Eye (tissue), 1 donor: ENCODE measurements at places on chromosomes 6 and 20.
A peak's percentile ranks its signal among the peaks of the same experiment; 100 is the strongest.

- DNase-seq = peak; percentile 79
Observed at GRCh38 chr6:151493804-151494234, at the start of gene CCDC170. TSS of gene CCDC170 (plus strand) at chr6:151494017. CDS start at chr6:151494129, 112 bp downstream.

GRCh38 chr20:19161336-19161735 lies 51.1 kb upstream of the SLC24A3 start:
- no peak for DNase-seq

DNA sequence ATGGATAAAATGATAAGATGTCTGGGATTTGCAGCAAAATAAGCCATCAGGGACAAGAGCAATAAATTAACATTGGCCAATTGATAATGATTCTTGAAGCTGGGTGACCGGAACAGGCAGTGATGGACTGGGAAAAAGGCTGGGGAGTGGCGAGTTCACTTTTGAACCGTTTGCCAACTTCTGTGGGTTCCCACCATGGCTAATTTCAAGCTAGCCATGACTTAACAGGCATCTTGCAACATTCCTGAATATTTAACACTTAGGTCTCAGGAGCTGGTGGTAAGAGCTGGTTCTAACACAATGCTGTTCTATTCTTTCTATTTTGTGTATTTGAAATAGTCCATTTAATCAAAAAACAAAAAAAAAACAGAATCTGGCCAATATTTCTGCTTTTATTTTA lies 37.6 kb upstream of the CD83 start:
- no peak for DNase-seq

DNA sequence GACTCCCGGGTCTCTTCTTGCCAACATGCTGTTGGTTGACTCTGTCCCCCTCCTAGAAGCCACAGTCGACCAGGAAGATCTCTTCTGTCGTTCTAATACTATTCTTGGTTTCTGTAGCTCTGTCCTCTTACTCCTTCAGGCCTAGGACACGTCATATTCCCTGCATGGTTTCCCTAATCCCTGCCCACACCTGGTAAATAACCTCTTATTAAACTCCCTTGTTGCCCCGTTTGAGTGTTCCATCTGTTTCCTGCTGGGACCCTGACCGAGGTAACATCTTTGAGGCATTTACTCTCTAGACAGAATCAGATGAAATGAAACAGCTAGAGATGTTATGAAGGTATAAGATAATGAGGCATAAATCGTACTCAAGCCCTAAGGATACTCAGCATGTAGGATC lies 68.1 kb downstream of the PLCB4 start:
- no peak for DNase-seq

- DNase-seq = no peak
Observed at GRCh38 chr6:4632421-4632820, 143.8 kb upstream of the CDYL start.

- DNase-seq = no peak
Observed at GRCh38 chr20:38331245-38331644, 15.0 kb upstream of the LBP start.

- DNase-seq = no peak
Observed at GRCh38 chr6:146389740-146390139, 153.9 kb upstream of the RAB32 start.

- DNase-seq = no peak
Observed at GRCh38 chr20:16419138-16419715, 154.0 kb downstream of the KIF16B start.

GRCh38 chr6:70445001-70445400 lies 31.7 kb downstream of the FAM135A start:
- DNase-seq = no peak

DNA sequence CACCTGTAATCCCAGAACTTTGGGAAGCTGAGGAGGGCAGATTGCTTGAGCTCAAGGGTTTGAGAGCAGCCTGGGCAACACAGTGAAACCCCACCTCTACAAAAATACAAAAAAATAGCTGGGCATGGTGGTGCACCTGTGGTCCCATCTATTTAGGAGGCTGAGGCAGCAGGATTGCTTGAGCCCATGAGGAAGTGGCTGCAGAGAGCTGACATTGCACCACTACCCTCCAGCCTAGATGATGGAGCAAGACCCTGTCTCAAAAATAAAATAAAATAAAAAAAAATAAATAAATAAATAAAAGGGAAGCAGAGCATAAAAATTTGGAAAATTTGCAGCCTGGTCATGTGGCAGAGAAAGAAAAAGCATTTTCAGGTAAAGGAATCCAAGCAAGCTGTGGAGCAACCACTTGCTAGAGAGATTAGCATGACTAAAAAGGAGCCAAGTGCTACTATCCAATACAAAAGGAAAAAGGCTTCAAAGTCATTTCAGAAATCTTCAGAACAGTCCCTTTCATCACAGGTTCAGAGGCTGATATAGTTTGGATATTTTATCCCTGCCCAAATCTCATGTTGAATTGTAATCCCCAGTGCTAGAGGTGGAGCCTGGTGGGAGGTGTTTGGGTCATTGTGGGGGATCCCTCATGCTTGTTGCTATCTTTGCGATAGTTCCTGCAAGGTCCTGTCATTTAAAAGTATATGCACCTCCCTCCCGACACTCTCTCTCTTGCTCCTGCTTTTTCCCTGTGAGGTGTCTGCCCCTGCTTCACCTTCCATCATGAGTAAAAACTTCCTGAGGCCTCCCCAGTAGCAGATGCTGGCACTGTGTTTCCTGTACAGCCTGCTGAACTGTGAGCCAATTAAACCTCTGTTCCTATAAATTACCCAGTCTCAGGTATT lies 11.2 kb upstream of the TTK start:
- DNase-seq = no peak

DNA sequence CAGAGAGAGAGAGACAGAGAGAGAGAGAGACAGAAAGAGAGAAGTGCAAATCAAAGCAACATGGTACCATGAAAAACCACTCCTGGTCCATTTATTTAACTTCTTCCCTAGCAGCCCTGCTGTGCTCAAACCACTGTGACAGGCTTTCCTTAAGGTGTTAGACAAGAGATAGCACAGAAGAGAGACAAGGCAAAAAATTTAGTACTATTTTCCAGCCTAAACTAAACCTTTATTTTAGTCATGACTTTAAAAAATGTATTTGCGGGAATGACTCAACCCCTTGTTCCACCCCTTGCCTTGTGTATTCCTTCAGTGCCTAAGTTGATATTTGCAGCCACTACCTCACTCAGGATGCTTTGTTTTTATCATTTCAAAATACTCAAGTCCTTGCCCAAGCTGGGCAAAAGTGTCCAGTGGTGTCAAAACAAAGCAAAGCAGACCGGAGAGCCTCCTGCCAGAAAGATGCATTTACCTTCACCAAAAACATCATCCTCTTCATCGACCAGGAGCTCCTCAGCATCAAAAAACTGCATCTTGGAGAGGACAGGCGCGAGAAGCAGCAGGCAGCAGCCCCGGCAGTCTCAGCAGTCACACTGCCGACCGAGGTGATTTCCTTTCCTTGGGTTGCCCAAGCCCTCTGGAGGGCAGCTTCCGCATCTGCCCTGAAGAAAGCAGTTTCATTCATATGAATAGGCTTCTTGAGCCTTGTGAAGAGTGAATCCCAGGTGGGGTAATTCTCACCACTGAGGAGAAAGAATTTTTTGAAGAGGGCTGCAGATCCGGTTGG lies at the start of gene RIPOR2:
TSS of gene RIPOR2 (minus strand) at position 595 of the 787 bp plus-strand sequence. CDS start at position 533, 62 bp downstream.
- no peak for DNase-seq

- no peak for DNase-seq
Observed at GRCh38 chr6:101013612-101014195, 132.6 kb upstream of the ASCC3 start.

GRCh38 chr6:15456422-15456821 lies 206.4 kb downstream of the DTNBP1 start:
- DNase-seq = no peak

GRCh38 chr6:13535306-13535705 lies 39.1 kb upstream of the SIRT5 start:
- DNase-seq = no peak

DNA sequence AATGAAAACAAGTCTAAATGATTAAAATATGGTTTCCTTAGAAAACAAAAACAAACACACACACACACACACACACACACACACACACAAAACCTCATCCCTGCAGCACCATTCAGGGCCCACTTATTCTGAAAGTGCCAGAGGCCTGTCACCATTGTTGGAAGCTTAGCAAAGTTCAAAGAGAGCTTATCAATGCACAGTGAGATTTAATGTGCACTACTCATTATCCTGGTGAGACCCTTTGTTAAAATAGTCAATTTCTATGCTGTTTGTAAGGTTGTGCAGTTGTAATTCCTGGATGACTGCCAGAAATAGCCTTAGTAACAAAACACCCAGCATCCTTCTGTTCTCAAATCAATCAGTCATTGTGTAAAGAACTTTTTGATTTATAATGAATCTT lies 482.9 kb downstream of the GRIK2 start:
- peak; percentile 31 for DNase-seq

DNA sequence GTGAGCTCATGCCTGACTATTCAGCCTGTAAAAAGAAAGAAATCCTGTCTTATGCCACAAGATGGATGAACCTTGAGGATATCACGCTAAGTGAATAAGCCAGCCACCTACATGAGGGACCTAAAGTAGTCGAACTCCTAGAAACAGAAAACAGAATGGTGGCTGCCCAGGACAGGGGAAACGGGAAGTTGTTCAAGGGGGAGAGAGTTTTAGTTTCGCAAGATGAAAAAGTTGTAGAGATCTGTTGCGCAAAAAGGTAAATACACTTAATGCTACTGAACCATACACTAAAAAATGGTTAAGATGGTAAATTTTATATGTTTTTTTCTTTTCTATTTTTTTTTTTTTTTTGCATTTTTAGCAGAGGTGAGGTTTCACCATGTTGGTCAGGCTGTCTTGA lies 74.1 kb upstream of the RALY start:
- no peak for DNase-seq

GRCh38 chr6:26382121-26382520 lies 787 bp upstream of the BTN2A2 start:
- no peak for DNase-seq

DNA sequence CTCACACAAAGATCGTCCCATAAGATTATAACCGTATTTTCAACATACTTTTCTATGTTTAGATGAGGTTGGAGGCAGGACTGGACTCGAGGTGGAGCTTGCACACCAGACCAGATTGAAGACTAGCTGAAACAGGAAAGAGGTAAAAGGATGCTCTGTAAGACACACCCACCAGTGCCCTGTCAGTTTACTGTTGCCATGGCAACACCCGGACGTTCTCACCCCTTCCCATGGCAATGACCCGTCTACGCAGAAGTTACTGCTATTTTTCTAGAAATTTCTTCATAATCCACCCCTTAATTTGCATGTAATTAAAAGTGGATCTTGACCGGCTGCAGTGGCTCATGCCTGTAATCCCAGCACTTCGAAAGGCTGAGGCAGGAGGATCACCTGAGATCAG lies 13.6 kb upstream of the SRSF6 start:
- DNase-seq = no peak

GRCh38 chr20:2207770-2208097 lies 88.1 kb upstream of the TGM3 start:
- no peak for DNase-seq

GRCh38 chr20:36812594-36813463 lies 39.3 kb upstream of the DSN1 start:
- no peak for DNase-seq

- DNase-seq = no peak
Observed at GRCh38 chr6:168105813-168106632, 27.0 kb upstream of the FRMD1 start.

DNA sequence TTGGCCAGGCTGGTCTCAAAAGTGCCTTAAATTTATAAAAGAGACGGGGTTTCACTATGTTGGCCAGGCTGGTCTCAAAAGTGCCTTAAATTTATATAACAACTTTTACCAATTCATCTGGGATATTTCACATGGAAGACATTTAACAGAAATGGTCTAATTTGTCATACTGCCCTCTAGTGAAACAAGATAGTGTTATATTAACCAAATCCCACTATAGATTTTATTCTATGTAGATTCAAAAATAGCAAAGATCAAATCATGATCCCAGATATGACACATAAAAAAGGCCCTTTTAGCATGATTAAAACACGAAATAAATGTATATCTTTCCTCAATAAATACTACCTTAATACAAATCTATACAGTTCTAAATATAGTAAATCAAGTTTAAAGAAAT lies 102.8 kb upstream of the TFAP2D start:
- DNase-seq = no peak

DNA sequence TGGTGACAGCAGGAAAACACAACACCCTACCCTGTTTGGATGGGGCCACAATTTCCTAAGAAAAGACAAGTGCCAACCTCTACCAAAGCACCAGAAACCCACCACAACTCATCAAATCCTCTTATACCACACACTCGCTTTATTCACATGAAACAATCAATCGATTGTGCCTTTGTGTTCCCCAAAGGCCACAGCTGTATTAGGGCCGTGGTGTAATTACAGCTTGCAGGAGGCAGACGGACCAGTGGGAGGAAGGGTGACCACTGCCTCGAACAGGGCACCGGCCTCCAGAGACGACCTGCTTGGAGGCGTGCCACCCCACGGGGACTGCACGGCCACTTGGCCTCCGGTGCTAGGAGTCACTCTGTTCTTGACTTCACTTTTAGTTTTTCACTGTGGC lies 264.1 kb downstream of the FOXC1 start:
- DNase-seq = peak; percentile 19

- DNase-seq = no peak
Observed at GRCh38 chr6:137166247-137167098, 7.0 kb downstream of the IL22RA2 start.

DNA sequence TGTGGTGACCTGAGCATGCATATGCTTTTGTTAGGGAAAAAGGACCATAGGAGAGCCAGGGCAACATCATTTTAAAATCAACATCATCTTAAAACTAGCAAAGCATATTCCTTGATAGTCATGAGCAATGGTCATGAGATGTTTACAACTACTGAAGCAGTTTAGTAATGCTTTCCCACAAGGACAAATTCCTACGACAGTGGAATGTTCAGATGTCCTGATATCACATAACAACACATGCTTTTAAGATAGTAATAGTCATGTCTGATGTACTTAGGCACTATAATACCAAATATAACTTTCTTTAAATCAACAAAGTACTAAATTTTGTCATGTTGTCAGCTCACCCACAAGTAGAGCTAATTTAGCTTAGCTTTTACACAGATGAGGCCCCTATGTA lies 370.3 kb downstream of the HTR1B start:
- no peak for DNase-seq

- no peak for DNase-seq
Observed at GRCh38 chr6:157563611-157564284, 182.8 kb downstream of the ZDHHC14 start.

GRCh38 chr6:13709689-13710551 lies 1.7 kb downstream of the RANBP9 start:
- DNase-seq = peak; percentile 63

GRCh38 chr6:170424604-170425126 lies 118.1 kb downstream of the FAM120B start:
- no peak for DNase-seq

- DNase-seq = peak; percentile 60
Observed at GRCh38 chr20:48463916-48464315, 363.9 kb downstream of the PREX1 start.

GRCh38 chr6:115932481-115932880 lies 128.2 kb downstream of the FRK start:
- no peak for DNase-seq
